Breast epithelium (tissue), 4 donors: ENCODE measurements at places on chromosomes 4 and X. TPM values are rescaled to one million over a fixed set of nuclear protein-coding genes. Genes with fewer than 3 reads are reported as not detected.

GRCh38 chrX:120358737-120359456 lies 3.0 kb upstream of the ATP1B4 start:
- no peaks in the 10 kb centered on the region for H3K4me1 ChIP-seq
- H3K27me3 ChIP-seq: no peaks in the 10 kb centered on the region
- H3K36me3 ChIP-seq: no peaks in the 10 kb centered on the region
- no peak for DNase-seq
- H3K4me3 ChIP-seq: no peak overlapping the region

DNA sequence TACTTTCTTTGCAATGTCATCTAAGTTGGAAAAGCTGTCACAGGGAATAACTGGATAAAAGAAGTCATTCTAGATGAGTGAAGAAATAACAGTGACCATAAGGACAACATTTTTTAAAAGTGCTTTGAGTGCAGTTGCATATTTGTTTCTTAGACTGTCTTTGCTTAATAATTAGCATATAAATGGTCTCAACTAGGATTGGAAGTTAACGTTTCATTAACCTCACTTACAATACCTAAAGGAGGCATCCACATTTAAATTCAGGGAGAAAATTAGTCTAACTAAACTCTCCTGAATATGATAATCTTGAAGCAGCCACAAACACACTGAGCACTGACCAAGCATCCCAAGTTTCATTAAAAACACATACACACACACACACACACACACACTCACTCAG lies 780.7 kb downstream of the PCDH18 start:
- H3K27me3 ChIP-seq: no peaks in the 10 kb centered on the region
- no peak overlapping the region for H3K4me3 ChIP-seq
- no peaks in the 10 kb centered on the region for H3K36me3 ChIP-seq
- DNase-seq: no peak

DNA sequence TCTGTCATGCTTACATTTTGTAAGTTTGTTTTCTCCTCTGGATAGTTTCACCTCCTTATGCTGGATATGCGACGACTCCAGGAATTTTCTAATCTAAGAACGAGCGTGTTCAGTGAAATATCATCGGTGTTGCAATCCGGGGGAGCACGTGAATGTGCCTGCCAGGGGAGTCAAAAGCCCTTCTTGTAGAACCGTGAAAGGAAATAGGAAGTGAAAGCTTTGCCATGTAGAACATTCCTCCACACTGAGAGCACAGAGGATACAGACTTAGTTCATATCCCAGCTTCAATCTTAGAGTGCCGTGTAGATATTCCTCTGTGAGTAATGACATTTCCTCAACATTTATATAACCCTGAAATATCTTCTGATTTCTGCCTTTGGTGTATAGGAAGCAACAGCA lies 121.2 kb downstream of the VEGFC start:
- DNase-seq: no peak
- H3K4me3 ChIP-seq: no peak overlapping the region
- no peaks in the 10 kb centered on the region for H3K36me3 ChIP-seq

DNA sequence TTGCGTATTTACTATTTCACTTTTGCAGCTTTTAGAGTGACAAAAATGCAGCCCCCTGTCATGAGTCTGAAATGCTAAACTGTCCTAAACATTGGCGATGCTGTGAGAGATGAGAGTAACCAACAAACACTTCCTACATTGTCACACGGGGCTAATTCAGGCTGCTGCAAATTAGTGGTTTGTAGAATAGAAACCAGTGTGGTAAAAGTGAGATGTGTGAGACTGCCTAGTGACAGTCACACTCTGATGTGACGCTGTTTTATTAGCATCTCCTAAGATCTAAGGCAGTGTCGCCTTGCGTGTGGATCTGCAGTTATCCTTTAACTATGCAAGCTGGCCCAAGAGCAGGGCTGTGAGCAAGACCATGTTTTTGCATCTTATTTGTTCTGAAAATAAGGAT lies 800.2 kb upstream of the TENM3 start:
- DNase-seq: no peak
- H3K27me3 ChIP-seq: no peaks in the 10 kb centered on the region
- no peak overlapping the region for H3K4me3 ChIP-seq
- no peaks in the 10 kb centered on the region for H3K4me1 ChIP-seq
- H3K36me3 ChIP-seq: no peaks in the 10 kb centered on the region
- H3K27ac ChIP-seq: no peak overlapping the region

DNA sequence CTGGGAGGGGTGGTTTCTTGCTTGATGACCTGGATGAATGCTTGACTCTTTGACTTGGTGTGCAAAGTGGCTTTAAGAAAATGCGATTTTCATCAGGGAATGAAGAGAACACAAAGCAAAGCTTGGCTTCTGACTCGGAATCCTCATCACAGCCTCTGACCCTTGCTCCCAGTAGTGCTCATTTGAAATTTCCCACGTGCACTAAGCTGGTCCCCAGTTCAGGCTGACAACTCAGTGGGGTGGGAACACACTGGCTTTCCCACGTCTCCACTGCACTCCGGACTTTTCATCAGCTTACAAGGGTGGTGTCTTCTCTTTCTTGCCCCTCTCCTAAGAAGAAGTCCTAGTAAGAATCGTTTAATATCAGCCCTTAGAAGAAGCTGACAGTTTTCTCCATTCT lies 53.3 kb downstream of the HCCS start:
- DNase-seq: no peak
- no peak overlapping the region for H3K27ac ChIP-seq
- H3K36me3 ChIP-seq: no peaks in the 10 kb centered on the region
- no peak overlapping the region for H3K4me3 ChIP-seq
- H3K27me3 ChIP-seq: peaks cover 8% of the 10 kb centered on the region

PNMA5 gene
- not detected for total RNA-seq

ATP11C gene
- 42.4 TPM for total RNA-seq

DNA sequence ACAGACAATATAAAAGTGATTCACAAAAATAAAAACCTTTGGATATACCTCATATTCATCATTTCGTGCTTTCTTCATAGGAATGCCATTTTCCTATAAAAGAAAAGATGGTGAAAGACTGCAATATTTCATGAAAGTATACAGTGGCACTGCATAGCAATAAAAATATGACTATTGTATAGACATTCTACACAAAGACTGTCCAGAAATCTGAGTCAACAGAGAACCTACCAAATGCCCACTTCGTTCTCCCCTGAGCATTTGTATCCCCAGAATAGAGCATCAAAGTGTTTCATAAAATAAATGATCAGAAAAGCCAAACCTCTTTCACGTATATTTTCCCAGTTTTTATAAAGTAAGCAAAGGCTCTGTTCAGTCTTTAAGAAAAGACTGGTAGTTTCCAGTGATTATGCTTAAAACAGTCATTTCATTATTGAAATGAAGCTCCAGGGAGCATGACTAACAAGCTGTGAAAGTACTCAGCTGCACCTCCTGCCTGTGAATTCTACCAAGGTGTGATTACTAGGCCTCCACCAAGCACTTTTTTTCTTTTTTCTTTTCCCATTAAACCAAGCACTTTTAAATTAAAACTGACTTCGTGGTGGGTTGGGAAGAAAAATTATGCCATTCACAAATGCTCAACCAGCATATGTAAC lies 20.2 kb downstream of the PPA2 start:
- DNase-seq: no peak
- no peak overlapping the region for H3K4me3 ChIP-seq
- H3K27me3 ChIP-seq: no peaks in the 10 kb centered on the region
- H3K36me3 ChIP-seq: no peaks in the 10 kb centered on the region
- H3K27ac ChIP-seq: no peak overlapping the region

- peak within 1 kb of the TSS; percentile 82 for H3K27ac ChIP-seq
- no peaks in the 10 kb centered on the region for H3K4me1 ChIP-seq
- no peaks in the 10 kb centered on the region for H3K36me3 ChIP-seq
- H3K4me3 ChIP-seq: peak within 1 kb of the TSS; percentile 91
These were observed at the start of gene FAM120C for GRCh38 chrX:54182864-54183613. FAM120C (minus strand) TSS chrX:54183254; CDS start chrX:54183198, 56 bp downstream.

GRCh38 chr4:186979961-186980745 lies 256.5 kb upstream of the FAT1 start:
- H3K4me1 ChIP-seq: no peaks in the 10 kb centered on the region
- no peak overlapping the region for H3K4me3 ChIP-seq
- no peak overlapping the region for H3K27ac ChIP-seq

- no peaks in the 10 kb centered on the region for H3K36me3 ChIP-seq
- no peaks in the 10 kb centered on the region for H3K27me3 ChIP-seq
- H3K4me3 ChIP-seq: no peak overlapping the region
- DNase-seq: no peak
- H3K27ac ChIP-seq: no peak overlapping the region
These were observed 39.3 kb downstream of the ELF2 start for GRCh38 chr4:139137763-139138162.

- H3K36me3 ChIP-seq: no peaks in the 10 kb centered on the region
- no peaks in the 10 kb centered on the region for H3K4me1 ChIP-seq
- H3K4me3 ChIP-seq: no peak overlapping the region
- no peak for DNase-seq
- no peaks in the 10 kb centered on the region for H3K27me3 ChIP-seq
These were observed 264.3 kb downstream of the TECRL start for GRCh38 chr4:64144994-64145393.

DNA sequence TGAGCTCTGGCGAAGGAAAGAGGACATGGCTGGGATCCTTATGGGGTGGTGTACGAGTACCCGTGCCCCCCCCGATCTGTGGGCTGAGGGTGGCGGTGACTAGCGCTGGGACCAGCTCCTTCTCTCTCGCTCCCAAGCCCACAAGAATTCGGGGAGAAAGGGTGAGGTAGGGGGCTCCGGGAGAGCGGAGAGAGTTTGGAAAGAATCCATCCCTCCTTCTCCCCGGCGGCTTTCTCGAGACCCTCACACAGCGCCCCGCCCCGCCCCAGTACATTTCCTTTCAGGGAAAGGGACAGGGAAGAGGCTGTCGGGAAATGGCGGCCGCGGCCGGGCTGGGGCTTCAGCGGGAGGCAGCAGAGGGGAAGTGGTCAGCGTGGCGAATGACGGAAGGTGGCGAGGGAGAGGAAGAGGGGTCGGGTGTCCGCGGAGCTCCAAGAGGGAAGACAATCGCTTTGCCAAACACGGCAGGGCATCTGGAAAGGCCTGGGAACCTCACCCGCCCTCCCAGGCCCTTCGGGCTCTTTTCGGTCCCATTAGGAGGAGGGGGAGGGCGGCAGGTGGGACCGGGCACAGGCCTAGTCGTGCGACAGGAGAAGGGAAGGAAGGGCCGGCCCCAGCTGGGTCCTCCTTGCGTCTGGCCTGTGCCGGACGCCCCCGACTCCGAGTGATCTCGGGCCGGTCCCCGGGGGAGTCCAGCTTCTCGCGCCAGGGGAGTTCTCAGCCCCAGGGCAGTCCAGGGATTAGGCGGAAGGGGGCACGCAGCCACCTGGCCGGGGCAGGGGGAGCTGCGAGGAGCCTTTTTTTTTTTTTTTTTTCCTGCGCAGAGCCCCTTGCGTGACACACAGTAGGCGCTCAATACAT lies 10.2 kb downstream of the HNRNPH2 start:
- no peaks in the 10 kb centered on the region for H3K4me1 ChIP-seq
- H3K27ac ChIP-seq: peak overlapping the region; percentile 92
- peak overlapping the region; percentile 59 for H3K4me3 ChIP-seq
- H3K36me3 ChIP-seq: no peaks in the 10 kb centered on the region

DNA sequence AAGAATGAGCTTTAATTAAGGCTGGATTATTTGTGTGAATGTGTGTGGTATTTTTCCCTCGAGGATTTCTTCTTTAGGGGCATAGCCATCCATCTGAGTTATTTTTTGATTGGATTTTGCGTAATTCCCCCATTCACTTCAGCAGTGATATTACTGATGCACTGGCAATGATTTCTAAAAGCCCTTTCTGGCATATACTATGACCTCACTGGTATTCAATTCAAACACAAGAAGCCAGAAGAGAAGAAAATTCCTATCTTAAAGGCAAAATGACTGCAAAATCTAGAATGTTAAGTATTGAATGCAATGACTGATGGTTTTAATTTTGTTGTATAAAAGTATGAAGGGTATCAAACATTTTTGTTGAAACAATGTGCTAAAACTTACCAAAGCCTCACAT lies 71.1 kb upstream of the DDIT4L start:
- no peaks in the 10 kb centered on the region for H3K4me1 ChIP-seq
- H3K36me3 ChIP-seq: no peaks in the 10 kb centered on the region
- DNase-seq: no peak
- H3K4me3 ChIP-seq: no peak overlapping the region
- no peak overlapping the region for H3K27ac ChIP-seq

GRCh38 chr4:78939667-78940008 lies 400 bp upstream of the PAQR3 start:
- no peaks in the 10 kb centered on the region for H3K36me3 ChIP-seq
- H3K4me1 ChIP-seq: no peaks in the 10 kb centered on the region
- DNase-seq: no peak
- no peaks in the 10 kb centered on the region for H3K27me3 ChIP-seq
- no peak overlapping the region for H3K27ac ChIP-seq
- H3K4me3 ChIP-seq: peak overlapping the region; percentile 91

GRCh38 chr4:185218312-185218711 lies 8.9 kb downstream of the SNX25 start:
- no peak overlapping the region for H3K27ac ChIP-seq
- no peak for DNase-seq
- no peak overlapping the region for H3K4me3 ChIP-seq
- no peaks in the 10 kb centered on the region for H3K27me3 ChIP-seq

FAM47C gene
- total RNA-seq: not detected

SRPX2 gene
- 32.6 TPM for total RNA-seq

DNA sequence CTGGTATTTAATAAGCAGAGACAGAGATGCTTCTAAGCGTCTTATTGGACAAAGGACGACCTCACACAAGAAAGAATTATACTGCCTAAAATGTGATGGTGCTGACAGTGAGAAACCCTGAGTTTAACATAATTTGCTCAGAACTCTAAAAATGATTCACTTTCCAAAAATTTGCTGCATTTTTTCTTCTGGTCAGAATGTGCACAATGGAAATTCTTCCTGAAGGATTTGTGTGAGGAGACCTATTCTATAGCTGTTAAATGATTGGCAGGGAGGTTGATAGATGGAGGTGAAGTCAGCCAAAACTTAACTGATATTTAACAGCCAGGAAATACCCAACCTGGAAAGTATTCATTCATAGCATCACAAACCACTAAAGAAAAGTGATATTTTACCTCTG lies 1.7 kb downstream of the MAGEC3 start:
- no peak for DNase-seq
- H3K27me3 ChIP-seq: peaks cover 13% of the 10 kb centered on the region
- no peak overlapping the region for H3K27ac ChIP-seq
- H3K4me1 ChIP-seq: no peaks in the 10 kb centered on the region
- no peaks in the 10 kb centered on the region for H3K36me3 ChIP-seq

DNA sequence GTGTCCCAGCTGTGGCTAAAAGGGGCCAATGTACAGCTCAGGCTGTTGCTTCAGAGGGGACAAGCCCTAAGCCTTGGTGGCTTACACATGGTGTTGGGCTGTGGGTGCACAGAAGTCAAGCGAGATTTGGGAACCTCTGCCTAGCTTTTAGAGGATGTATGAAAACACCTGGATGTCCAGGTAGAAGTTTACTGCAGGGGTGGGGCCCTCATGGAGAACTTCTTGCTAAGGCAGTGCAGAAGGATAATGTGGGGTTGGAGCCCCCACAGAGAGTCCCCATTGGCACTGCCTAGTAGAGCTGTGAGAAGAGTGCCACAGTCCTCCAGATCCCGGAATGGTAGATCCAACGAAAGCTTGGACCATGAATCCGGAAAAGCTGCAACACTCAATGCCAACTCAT lies 40.5 kb downstream of the UBA6 start:
- H3K27me3 ChIP-seq: no peaks in the 10 kb centered on the region
- DNase-seq: no peak
- peaks cover 6% of the 10 kb centered on the region for H3K36me3 ChIP-seq
- H3K4me1 ChIP-seq: no peaks in the 10 kb centered on the region
- H3K27ac ChIP-seq: no peak overlapping the region

- DNase-seq: no peak
- no peaks in the 10 kb centered on the region for H3K4me1 ChIP-seq
- no peaks in the 10 kb centered on the region for H3K27me3 ChIP-seq
- H3K36me3 ChIP-seq: no peaks in the 10 kb centered on the region
These were observed 33.3 kb upstream of the GALNT7 start for GRCh38 chr4:173135241-173135847.

GRCh38 chr4:47675806-47676205 lies 162.1 kb downstream of the CORIN start:
- H3K36me3 ChIP-seq: no peaks in the 10 kb centered on the region
- H3K27me3 ChIP-seq: no peaks in the 10 kb centered on the region
- no peaks in the 10 kb centered on the region for H3K4me1 ChIP-seq
- H3K4me3 ChIP-seq: no peak overlapping the region
